ENCODE measurements at places on chromosomes 5 and 9.

GRCh38 chr9:17833846-17834245 lies 255.0 kb downstream of the SH3GL2 start:
- no peak for DNase-seq

DNA sequence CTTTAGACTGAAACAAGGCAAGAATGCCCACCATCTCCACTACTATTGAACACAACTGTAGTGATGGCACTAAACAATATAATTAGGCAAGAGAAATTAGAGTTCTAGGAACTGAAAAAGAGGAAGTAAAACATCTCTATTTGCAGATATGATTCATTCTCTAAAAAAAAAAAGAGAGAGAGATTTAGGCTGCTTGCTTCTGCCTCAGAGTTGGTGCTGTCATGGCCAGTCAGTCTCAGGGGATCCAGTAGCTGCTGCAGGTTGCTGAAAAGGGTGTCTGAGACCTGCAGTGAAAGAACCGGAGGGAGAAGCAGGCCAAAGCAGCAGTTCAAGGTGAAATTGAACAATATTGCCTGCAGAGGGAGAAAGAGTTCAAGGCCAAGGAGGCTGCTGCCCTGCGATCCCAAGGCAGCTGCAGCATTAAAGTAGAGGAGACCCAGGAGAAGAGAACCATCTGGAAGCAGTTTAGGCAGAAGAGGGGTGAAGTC lies 72.5 kb downstream of the AP3B1 start:
- no peak for DNase-seq

- DNase-seq: no peak
Observed at GRCh38 chr5:73382401-73382740, 66.2 kb downstream of the FOXD1 start.

- no peak for DNase-seq
Observed at GRCh38 chr5:31833710-31834109, 194.8 kb downstream of the PDZD2 start.

DNA sequence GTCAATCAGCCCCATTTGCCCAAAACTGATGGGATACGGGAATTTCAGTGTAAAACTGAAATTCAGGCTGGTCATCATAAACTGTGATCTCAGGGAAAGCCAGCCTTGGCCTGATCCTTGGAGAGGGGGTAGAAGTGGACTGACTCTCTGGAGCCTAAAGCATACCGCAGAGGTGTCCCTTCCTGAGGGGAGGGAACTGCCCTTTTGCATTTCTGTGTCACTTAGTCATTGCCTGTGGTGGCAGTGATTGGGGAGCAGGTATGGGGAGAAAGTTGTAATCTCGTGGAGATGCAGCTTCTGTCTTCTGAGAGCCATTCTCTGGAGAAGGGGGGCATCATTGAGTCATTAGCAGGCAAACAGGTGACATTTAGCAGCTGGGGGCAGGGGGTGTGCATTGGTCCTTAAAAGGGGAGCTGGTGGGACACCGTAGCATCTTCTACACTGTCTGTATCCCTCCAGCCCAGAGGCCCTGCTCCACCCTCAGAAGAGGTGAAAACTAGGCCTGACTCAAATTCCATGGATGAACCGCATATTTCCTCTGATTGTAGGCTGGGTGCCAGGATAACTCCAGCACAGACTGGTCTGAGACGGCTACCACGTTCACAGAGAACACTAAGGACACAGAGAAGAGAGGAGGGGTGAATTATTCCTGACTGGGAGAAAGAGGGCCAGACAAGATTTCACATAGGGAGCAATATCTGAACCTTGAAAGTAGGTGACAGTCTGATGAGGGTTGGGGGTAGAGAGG lies 143.3 kb downstream of the SEC61B start:
- DNase-seq: no peak

DNA sequence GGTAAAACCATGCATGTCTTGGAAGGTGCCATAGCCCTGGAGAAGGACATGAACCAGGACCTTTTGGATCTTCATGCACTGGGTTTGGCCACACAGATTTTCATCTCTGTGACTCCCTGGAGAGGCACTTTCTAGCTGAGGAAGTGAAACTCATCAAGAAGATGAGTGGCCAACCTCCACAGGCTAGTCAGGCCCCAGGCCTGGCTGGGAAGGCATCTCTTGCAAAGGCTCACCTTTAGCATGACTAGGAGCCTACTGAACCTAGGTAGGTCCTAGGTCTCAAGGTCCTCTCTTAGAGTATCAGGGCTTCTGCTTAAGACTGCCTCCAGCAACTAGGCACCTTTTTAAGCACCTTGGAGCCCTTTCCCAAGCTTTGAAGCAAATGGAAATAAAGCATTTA lies 1448.7 kb upstream of the ACO1 start:
- DNase-seq: no peak

GRCh38 chr5:178988436-178989220 lies 6.5 kb downstream of the GRM6 start:
- no peak for DNase-seq

GRCh38 chr9:76651119-76651705 lies 113.0 kb upstream of the PCA3 start:
- DNase-seq: no peak
